ENCODE measurements at places on chromosomes 5 and 9. TPM values are rescaled to one million over a fixed set of nuclear protein-coding genes. Genes with fewer than 3 reads are reported as not detected.

DNA sequence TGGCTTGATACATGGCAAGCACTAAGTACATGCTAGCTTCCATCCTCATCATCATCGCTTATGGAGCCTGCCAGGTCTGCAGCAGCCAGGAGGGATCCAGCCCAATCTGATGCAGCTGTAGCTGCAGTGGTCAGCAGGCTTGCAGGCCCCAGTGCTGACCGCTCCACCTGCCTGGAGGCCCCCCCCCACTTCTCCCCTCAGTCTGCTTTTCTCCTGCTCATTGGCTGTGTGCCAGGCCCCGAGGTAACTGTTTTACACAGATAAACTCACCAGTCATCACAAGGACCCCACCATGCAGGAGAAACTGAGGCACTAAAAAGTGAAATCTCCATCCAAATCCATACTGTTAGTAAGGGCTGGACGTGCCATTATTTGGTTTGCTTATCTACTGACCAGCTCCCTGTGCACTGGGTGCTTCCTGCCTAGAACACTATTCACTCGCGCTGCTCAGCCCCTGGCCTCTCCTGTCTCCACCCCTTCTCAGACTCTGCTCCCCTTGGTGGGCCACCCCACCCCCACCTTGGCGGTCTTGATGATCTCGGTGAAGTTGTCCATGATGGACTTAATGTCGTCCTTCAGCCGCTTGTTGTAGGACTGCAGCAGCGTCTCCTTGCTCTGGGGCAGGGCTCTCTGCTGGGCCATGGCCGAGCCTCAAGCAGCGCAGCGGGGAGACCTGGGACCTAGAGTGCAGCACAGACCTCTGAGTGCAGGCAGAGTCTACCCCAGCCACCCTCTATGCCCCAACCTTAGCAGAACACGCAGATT lies 1.7 kb downstream of the MED22 start:
- no peak for DNase-seq

Gene SLC6A18
- total RNA-seq, result not detected

Gene ANKRD18A
- total RNA-seq, result 5.1 TPM

- DNase-seq, result no peak
Measured at GRCh38 chr5:61748121-61748520, 416.1 kb downstream of the ZSWIM6 start.

GRCh38 chr5:140245341-140245740 lies 57.6 kb downstream of the PFDN1 start:
- DNase-seq, result no peak

- DNase-seq, result no peak
Measured at GRCh38 chr5:108661590-108662219, 86.0 kb upstream of the FER start.

Gene OR2S2
- not detected for total RNA-seq

GRCh38 chr5:7412409-7412808 lies 16.5 kb downstream of the ADCY2 start:
- DNase-seq, result no peak
